ENCODE measurements at places on chromosomes 1 and 21. TPM values are rescaled to one million over a fixed set of nuclear protein-coding genes. Genes with fewer than 3 reads are reported as not detected.

The BEND5 gene
- total RNA-seq = 2.7 TPM

The KPRP gene
- not detected for total RNA-seq

The CD48 gene
- 3.3 TPM for total RNA-seq

The IL20 gene
- total RNA-seq = not detected

The SYTL1 gene
- 1.9 TPM for total RNA-seq

The LCE2C gene
- not detected for total RNA-seq

The CLCNKB gene
- 0.62 TPM for total RNA-seq

The SEMA4A gene
- total RNA-seq = 5.8 TPM

The GFI1 gene
- 1.1 TPM for total RNA-seq

The ABCG1 gene
- 11.8 TPM for total RNA-seq

The HEYL gene
- 47.1 TPM for total RNA-seq

The ADAM30 gene
- not detected for total RNA-seq

The CAMK1G gene
- total RNA-seq = not detected

The SMIM1 gene
- total RNA-seq = 14.5 TPM

The TFB2M gene
- total RNA-seq = 7.3 TPM

The LAD1 gene
- total RNA-seq = not detected

The TFF1 gene
- not detected for total RNA-seq

The IFI6 gene
- total RNA-seq = 104 TPM

The MAEL gene
- not detected for total RNA-seq

The LCE1D gene
- not detected for total RNA-seq

The UMODL1 gene
- total RNA-seq = not detected

The ZNF670 gene
- 3.9 TPM for total RNA-seq

The ZNF281 gene
- 8.9 TPM for total RNA-seq

The NTMT2 gene
- total RNA-seq = not detected

The LRRC53 gene
- total RNA-seq = not detected

The MYBPHL gene
- total RNA-seq = not detected

The PADI2 gene
- total RNA-seq = 1.00 TPM

The OXCT2 gene
- total RNA-seq = 2.0 TPM

The BRINP2 gene
- total RNA-seq = 0.52 TPM

The RBP7 gene
- total RNA-seq = 35.7 TPM

The C2CD2 gene
- 43.1 TPM for total RNA-seq

The HIVEP3 gene
- total RNA-seq = 4.1 TPM

The KMO gene
- 1.2 TPM for total RNA-seq

The DCDC2B gene
- not detected for total RNA-seq

The OR10J1 gene
- not detected for total RNA-seq

The TCEA3 gene
- 23.0 TPM for total RNA-seq

The A3GALT2 gene
- total RNA-seq = 0.24 TPM

The CRYBG2 gene
- total RNA-seq = not detected

The FMO2 gene
- 42.3 TPM for total RNA-seq

The AJAP1 gene
- total RNA-seq = 0.32 TPM

The TMPRSS2 gene
- 0.14 TPM for total RNA-seq

The TRIM46 gene
- total RNA-seq = 1.3 TPM

The GSTM1 gene
- not detected for total RNA-seq

The PTGFR gene
- total RNA-seq = 16.1 TPM

The UTP25 gene
- total RNA-seq = 6.4 TPM

The KRTAP21-1 gene
- total RNA-seq = not detected

The EPHA2 gene
- total RNA-seq = 7.8 TPM

The FMO4 gene
- 3.0 TPM for total RNA-seq

Measured in posterior vena cava (tissue), 2 donors.